Fibroblast of pulmonary artery (primary cell): ENCODE measurements at places on chromosomes 5 and 9.
A peak's percentile ranks its signal among the peaks of the same experiment; 100 is the strongest.

DNA sequence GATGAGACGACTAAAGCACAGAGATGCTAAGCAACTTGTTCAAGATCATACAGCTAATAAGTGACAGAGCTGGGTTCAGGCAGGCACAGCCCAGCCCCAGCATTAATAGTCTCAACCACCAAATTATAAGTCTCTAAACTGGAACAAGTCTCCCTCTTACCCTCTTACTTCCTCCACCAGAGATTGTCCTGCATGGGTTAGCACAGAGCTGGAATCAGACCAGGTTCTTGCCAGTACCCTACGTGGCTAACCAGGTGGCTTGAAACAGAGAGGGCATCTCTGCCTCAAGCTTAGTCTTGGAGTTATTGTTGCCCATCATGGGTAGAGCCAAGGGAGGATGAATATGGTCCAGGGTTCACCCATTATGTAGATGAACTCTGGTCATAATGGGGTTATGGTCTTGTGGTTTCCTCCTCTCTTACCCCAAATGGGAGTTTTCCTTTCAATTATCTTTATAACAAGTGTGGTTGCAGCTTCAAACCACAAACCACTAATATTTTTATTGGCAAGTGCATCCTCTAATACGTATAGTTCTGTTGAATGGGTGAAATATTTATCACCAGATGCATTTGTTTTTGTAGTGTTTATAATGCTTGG lies 8.3 kb upstream of the XPA start:
- DNase-seq: peak; percentile 24

GRCh38 chr5:12883395-12883794 lies 979.1 kb upstream of the CTNND2 start:
- no peak for DNase-seq

- DNase-seq: no peak
Observed at GRCh38 chr5:68725905-68726683, 367.7 kb upstream of the SLC30A5 start.

DNA sequence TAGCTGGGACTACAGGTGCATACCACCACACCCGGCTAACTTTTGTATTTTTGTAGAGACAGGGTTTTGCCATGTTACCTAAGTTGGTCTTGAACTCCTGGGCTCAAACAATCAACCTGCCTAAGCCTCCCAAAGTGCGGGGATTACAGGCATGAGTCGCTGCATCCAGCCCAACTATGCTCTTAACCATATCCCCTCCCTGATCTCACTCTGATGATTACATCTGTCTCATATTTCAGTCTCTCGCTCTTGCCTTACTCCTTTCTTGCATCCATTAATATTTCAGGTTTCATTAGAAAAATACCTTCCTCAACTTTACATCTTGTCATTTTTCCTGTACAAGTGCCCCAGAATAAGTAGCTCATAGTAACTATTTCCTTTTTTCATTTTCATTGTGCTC lies 61.0 kb upstream of the BASP1 start:
- no peak for DNase-seq

- no peak for DNase-seq
Observed at GRCh38 chr9:124017929-124018729, 6.6 kb downstream of the LHX2 start.

- DNase-seq: no peak
Observed at GRCh38 chr9:98944057-98944733, 488 bp downstream of the COL15A1 start.

DNA sequence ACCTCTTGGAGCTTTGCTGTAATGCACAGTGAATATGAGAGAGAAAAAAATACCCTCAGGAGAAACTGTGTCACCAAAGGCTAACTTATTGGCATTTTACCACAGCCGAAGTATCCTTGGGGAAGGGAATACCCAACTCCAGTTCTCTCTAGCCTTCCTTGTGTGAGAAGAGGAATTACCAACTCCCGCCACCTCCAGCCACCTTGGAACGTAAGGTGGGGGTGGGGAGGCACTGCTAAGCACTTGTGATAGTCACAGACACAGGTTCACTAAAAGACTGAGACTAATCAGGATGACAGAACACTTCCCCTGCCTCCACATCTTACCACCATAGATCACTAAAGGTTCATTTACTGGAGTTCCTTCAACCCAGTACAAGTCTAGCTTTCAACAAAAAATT lies 102.0 kb upstream of the ADAMTS19 start:
- no peak for DNase-seq

GRCh38 chr5:179267671-179268083 lies 77.6 kb downstream of the ADAMTS2 start:
- DNase-seq: no peak

- DNase-seq: no peak
Observed at GRCh38 chr5:136749016-136749415, 383.7 kb upstream of the TRPC7 start.

DNA sequence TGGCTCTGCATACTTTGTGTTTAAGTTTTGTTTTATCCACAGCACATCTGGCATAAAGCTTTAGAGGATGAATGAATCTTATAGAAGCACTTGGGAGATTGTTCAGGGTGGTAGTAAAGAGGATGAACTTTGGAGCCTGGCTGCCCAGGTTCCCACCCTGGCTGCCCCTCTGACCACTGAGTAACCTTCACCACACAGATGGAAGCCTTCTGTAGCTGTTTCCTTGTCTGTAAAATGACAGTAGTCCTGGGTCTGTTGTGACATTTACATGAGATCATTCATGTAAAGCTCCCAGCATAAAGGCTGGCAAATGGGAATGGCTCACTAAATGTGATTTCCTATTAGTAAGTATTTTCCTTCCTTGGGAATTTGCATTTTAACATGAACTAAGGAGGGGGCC lies 85.7 kb upstream of the FAM169A start:
- DNase-seq: no peak

DNA sequence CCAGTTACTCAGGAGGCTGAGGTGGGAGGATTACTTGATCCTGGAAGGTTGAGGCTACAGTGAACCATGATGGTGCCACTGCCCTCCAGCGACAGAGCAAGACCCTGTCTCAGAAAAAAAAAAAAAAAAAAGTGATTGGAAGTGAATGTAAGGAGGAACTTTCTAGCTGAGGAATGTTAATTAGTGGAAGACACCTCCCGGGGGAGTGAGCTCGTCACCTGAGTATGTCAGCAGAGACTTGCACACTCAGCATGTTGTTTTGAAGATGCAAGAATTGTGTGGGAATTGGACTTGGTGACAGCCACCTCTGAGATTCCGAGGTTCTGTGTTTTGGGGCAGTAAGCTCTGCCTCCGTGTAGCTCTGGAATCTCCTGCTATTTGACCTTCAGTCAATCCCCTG lies 3.6 kb downstream of the SYNPO start:
- no peak for DNase-seq

DNA sequence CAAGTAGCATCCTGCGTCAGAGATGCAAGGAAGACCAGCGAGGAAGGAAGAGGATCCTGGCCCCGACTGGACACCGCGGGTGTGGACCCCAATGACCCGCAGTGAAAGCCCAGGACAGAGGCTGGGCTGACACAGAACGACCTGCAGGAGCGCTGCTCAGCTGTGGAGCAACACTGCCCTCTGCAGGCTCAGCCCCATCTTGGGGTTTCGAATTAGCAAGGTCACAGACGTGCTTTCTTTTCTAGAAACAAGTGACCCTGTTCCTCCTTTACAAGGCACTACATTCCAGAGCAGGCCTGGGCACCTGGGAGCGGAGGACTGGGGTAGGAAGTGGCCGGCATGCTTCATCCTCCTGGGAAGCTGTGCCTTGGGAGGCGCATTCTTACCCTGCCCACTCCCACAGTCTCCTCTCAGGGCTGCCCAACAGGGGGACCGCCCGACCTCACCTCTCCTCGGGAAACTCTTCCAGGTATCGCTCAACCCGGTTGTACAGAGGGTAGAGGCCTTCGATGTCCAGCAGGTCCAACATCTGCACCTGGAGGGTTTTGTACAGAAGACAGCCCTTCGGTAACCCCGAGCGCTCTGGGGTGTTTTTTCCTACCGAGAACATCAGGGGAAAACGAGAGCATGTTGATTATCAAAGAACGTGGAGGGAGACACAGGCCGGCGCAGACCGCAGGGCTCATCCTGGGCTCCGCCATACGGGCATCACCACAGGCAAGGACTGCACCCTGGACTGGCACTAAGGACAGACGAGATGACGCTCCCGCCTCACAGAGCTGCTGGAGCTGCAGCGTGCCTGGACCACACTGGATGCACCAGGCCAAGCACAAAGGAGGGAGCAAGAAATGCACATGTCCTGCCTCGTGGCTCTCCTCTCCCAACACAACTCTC lies 35.0 kb downstream of the IPPK start:
- DNase-seq: peak; percentile 82

DNA sequence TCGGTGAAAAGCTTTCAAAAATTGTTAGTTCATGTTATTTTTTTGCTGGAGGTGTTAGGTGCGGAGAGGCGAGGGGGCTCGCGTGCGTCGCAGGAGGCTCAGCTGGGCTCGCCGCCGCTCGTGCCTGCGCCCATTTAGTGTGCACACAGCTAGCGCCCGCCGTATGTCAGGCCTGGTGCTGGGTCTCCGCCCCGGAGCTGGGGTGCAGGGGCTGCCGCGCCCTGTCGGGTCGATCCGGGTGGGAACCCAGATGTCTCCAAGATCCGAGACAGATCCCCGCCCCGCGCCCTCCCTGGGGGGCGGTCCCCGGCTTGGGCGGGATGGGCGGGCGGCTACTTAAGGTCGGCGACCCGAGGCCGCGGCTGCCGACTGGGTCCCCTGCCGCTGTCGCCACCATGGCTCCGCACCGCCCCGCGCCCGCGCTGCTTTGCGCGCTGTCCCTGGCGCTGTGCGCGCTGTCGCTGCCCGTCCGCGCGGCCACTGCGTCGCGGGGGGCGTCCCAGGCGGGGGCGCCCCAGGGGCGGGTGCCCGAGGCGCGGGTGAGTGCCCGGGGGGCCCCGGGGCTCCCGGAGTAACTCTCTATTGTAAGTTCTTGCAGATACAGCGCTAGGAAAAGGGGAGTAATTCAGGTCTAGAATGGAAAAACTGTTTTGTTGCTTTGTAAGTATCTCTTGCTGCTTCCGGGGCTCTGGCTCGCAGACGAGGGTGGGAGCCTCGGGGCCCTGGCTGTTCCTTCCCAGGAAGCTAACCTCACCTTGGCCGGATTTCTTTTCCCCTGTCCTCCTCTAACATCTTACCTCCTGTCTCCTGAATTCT lies 31.7 kb downstream of the GSN start:
- peak; percentile 47 for DNase-seq

DNA sequence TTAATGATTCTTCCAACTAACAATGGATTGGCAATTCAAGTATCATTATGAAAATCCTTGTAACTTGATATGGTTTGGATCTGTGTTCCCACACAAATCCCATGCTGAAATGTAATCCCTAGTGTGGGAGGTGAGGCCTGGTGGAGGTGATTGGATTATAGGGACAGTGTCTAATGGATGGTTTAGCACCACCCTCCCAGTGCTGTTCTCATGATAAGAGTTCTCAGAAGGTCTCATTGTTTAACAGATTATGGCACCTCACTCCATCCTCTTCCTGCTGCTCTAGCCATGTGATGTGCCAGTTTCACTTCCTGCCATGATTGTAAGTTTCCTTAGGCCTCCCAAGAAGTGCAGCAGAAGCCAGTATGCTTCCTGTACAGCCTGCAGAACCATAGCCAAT lies 1116.2 kb upstream of the EDIL3 start:
- no peak for DNase-seq

GRCh38 chr9:36759976-36760375 lies 187.3 kb downstream of the MELK start:
- no peak for DNase-seq

DNA sequence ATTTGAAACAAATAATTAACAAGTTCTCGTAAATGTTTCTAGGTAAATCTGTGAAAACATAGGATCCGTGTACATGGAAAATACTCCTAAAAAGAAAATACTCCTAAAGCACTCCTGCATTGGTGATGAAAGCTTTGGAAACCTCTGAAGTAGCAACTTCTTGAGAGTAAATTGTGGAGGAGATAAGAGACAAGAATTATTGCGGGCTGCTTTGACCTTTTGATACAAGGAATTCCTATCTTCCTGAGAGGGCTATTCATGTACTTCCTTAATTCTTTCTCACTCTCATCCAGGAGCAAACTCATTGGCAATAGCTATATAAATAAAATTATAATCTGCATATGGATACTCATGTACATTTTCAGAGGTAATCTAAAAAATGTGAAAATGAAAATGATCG lies 158.4 kb upstream of the PIK3R1 start:
- no peak for DNase-seq

GRCh38 chr9:19470981-19471650 lies 62.3 kb downstream of the ACER2 start:
- DNase-seq: peak; percentile 36

DNA sequence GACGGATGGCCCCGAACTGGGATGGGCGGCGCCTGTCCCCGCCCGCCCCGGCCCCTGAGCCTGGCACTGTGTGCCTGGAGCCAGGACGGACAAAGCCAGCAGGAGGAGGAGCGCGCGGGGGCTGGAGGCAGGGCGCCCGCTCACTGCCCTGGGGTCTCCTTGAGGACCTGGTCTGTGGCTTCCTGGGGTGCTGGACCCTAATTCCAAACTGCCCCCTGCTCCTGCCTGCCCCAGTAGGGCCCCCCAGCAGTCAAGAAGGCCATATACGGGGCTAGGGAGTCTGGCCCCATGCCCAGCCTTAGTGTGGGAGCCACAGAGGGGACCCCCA lies 29.2 kb upstream of the RXRA start:
- DNase-seq: no peak

DNA sequence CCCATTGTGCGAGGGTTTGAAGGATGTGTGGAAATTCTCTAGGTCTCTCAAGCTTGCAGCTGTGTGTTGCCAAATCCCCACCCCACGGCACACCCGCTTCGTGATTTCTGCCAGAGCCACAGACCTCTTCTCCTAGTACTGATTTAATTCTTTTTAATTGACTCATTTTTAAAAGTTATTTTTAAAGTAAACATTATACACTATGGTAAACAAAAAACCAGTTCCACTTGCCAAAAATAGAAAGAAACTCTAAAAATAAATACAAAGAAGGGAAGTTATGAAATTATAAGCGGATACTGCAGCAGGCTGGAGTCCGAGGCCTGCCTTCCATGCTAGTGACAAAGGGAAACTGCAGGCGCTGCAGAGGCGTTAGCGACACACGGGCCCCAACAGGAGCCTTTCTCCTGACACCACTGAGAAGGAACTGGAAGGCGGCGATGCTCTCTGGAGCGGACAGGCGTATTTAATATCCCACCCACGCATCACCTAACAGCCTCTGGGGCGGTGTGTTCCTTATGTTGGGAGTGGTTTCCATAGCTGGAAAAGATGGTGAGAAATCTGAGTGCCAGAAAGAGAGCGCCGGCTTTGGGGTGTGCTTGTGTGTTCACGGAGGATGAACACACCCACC lies 122.5 kb downstream of the COL23A1 start:
- peak; percentile 14 for DNase-seq

- DNase-seq: no peak
Observed at GRCh38 chr9:126411225-126411947, 84.8 kb downstream of the MVB12B start.

GRCh38 chr9:136525841-136526499 lies 19.9 kb downstream of the NOTCH1 start:
- DNase-seq: no peak

GRCh38 chr5:91188755-91189154 lies 194.4 kb downstream of the ARRDC3 start:
- no peak for DNase-seq
